Liver (tissue), 10 donors: ENCODE measurements at places on chromosomes 3 and 15.
A peak's percentile ranks its signal among the peaks of the same experiment; 100 is the strongest.

DNA sequence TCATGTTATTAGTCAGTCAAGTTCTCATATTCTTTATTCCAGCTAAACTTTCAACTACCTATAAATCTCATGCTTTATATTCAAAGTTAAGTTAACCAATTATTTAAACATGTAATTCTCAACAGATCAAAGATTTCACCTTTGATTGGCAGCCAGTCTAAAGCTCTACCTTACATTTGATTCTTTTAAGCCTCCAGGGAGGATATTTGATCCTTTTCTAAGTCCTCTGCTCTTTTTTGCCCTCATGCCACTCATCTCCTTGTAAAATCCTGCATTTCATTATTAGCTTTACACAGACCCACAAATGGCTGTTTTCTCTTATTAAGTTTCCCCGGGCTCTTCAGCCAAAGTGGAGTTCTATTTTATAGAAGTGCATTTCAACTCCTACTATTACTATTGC, 134.1 kb downstream of the NLGN1 start:
- no peak for DNase-seq

DNA sequence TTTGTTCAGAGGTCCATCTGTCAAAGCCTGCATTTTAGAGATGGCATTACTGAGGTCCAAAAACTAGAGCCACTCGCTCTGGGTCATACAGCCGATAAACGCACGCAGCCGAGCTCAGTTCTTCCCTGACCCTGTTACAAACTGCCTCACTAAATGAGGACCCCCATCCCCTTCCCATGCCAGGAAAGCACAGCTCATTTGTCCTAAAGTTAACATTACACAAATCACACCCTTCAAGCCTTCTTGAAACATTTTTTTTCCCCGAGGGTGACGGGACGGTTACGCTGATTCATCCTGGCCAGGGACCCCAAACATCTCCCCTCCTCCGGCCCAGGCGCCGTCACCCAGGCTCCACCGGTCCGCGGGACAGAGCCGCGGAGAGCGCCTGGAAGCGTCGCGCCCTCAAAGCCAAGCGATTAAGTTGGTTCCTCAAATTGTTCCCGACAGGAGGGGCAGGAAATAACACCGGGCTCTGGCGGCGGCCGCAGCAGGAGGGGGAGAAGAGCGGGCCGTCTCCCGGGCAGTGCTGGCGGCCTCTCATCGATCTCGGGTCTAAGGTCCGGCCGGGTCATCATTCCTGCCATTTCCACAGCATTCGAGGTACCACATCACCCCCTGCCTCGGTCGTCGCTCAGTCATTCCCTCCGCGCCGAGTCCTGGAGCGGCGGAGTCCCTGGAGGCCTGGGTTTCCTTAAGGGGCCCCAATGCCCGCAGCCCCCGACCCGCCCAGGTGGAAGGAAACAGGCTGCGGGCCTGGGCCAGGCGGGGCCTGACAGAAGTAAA, 619 bp upstream of the CMTM8 start:
- peak; percentile 63 for DNase-seq

GRCh38 chr15:70160267-70160666, 62.5 kb upstream of the TLE3 start:
- DNase-seq = no peak

DNA sequence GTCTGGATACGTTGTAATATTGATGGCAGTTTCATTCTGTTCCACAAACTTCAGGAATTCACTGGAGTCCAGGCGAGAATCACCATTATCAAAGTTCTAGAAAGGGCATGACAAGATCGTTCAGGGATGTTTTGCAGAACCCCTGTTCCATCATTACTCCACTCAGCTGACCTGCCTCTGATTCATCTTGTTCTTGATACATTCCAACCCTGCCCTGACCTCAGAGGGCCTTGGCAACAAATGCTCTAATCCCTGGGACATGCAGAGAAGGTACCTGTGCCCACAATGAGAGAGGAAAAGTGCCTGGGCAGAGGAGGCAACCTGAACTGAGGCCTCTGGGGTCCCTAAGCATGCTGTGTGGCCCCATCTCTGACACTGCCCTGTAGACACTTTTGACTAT, 45.9 kb downstream of the FSTL1 start:
- no peak for DNase-seq

- no peak for DNase-seq
These were observed 50.8 kb downstream of the RAB11A start for GRCh38 chr15:65920121-65920520.

- DNase-seq = no peak
These were observed 44.0 kb downstream of the MFSD1 start for GRCh38 chr3:158845765-158846350.

- DNase-seq = no peak
These were observed 651.6 kb downstream of the NTRK3 start for GRCh38 chr15:87604857-87605446.

DNA sequence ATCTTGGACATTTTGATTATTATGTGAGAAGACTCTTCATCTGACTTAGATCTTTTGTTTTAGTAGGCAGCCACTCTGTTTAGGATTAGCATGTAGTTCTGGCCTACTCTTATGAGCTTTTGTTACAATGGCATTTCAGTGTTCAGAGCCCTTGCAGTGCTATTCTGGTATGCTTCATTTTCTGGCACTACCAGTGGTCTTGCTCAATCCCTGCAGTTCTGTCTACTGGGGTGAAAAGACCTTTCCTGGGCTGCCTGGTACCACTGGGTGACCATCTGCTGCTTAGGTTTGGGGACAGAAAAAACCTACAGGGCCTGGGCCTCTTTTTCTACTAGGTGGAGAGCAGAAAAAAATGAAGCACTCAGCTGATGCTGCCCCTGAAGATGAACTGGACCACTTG, 42.5 kb downstream of the IL16 start:
- DNase-seq = no peak

GRCh38 chr3:160577556-160578195, 12.3 kb upstream of the KPNA4 start:
- no peak for DNase-seq

- DNase-seq = no peak
These were observed 33.4 kb downstream of the IGDCC3 start for GRCh38 chr15:65344214-65344913.

DNA sequence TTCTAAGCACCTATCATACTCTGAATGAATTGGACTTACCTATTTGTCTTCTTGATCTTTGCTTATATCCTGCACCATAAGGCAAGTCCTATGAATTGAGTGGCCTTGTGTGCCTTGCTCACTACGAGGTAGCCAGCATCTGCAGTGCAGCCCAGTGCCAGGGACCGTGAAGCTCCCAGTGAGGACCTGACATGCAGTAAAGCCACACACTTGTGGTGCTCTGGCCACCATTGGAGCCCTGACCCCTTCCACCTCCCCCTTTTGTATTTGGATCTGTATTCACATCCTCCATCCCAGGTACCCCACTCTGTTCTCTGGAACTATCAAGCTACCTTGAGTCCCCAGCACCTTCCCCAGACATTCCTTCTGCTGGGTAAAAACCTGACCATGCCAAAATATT, 52.1 kb downstream of the BSN start:
- DNase-seq = no peak

DNA sequence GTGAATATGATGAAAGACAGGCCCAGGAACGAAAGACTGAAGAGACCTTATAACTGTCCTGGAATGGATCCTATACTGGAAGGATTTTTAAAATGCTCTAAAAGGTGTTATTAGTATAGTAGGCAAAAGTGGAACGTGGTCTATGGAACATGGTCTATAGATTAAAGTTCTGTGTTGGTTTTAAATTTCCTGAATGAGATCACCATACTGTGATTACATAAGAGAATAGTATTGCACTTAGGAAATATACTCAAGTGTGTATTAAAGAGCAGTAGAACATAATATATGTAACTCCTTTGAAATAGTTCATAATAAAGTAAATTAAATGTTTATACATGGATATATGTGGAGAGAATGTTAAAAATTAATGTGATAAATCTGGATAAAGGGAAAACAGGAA, 68.2 kb downstream of the SPRED1 start:
- no peak for DNase-seq

GRCh38 chr3:35705904-35706303, 66.6 kb downstream of the ARPP21 start:
- no peak for DNase-seq

DNA sequence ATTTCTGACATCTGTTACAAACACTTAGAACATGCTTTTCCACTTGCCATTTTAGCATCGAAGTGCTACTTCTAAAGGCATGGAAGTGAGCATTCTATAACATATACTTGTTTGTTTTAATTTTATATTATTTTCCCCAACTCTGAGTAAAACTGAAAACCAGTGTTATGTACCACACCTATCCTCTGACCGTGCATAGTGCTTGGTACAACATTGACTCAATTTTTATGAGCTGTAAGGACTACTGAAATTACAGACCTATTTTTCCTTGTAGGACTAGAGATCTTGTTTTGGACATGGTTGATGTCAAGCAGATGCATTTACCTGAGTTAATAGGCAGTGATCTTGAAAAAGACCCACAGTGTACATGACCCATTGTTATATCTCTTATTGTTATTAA, 51.5 kb upstream of the CCNB2 start:
- no peak for DNase-seq

DNA sequence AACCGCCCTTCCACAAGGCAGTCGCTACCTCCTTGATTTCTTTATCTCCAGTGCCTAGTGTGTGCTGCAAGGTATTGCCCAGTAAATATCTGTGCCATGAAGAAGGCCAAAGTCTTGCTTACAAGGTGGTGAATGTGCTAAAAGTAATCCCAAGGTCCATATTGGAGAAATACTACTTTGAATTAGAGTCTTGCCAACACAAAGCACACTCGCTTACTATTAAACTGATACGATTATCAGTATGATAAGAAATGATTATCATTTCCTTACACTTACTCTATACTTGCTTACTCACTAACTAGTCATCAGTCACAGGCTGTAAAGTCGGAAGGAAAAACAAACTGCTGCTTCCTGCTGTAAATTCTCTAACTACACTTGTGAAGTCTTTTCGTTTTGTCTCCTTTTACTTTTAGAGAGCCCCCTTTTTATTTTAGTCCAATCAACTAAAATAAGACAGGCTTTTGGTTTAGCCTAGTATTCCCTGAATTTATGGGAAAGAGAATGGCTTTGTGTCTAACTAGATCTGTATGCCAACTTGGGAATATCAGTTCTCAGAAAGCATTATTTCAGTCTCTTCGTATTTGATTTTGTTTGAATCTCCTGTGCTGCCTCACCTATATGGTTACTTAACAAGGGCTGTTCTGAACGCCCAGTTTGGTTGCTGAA, 107.1 kb upstream of the TSC22D2 start:
- no peak for DNase-seq

DNA sequence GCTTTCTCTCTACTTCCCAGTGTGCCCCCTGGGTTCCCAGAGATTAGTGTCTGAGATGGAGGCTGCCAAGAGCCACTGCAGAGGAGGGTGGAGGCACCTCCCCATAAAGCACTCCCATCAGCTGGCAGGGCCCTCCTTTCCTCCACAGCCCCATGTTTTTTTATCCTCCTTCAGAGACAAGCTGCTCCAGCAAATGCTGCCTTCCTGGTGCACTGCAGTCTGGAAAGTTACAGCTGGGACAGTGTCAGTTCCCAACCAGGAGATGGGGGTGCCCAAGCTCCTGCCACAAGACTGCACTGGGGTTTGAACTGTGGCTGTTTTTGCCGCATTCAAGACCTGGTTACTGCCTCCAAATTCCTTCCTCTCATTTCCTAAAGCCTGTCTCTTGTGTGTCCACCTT, 206.1 kb downstream of the CADPS start:
- no peak for DNase-seq

DNA sequence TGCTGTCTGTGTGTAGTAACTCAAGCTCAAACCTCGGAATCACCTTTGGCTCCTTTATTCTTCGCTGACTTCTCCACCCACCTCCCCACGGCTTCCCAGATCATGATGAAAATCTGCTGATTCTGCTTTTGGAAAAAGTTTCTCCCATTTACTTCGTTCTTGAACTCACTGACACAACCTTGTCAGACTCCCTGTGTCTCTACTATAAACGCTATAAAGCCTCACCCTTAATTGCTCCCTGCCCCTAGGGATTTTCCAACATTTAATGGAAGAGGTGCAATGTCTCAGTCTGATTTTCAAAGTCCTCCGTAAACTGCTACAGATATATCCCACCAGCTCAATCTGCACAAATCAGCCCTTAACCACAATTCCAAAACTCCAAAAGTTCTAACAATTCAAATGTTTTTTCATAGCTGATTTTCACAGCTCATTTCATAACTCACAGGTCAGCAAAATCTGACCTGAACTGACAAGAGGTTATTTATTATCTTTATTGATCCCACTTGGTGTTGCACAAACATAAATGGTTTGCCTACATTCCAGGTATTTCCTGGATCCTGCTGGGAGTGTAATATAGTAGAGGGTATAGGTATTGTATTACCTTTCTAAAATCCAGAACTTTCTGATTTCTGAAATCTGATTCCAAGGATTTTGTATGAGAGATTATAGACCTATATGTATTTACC, 129.4 kb downstream of the PLD1 start:
- DNase-seq = no peak

DNA sequence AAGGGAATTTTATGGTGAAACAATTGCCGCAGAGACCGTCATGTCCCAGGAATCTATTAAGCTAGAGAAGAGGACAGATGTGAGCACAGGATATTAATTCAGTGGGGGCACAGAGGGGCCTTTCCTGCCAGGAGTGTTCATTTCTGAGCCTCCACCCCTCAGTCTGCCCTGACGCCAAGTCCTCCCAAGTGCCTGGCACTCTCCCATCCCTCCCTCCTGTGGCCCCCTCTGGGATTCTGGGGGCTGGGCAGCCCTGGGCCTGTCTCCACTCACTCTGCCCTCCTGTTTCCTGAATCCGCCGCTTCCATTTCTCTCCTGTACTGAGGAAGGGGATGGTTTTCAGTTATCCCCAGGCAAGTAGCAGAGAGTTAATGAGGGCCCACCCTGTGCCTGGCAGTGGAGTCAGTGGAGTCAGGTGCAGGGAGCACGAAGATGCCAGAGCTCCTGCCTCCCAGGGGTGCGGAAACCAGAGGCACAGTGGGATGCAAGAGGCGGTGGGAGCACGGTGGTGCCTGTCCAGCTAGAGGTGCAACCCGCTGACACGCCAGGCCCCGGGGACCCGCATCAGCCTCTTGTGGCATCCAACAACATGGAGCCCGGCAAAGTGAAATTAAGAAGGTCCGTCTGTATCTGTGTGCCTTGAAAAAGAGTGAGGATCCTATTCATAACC, 212.5 kb downstream of the XXYLT1 start:
- DNase-seq = no peak
